ENCODE measurements at places on chromosomes 4 and X.

- no peak for DNase-seq
These were observed 654.7 kb upstream of the IGFBP7 start for GRCh38 chr4:57764856-57765255.

DNA sequence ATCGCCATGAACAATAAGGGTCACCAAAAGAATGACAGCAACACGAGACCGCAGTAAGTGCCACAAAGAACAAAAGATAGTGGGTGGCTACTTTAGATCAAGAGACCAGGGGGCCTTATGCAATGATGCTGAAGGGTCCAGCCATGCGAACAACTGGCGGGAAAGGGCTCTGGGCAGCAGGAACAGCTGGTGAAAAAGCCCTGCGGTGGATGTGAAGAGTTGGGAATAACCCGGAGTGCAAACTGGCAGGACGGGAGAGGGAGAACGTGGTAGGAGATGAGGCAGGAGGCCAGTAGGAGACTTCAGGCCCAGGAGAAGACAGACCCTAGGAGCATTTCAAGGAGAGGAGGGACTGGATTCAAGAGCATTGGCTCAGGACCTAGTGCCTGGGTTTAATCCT, 120.2 kb downstream of the AFAP1 start:
- no peak for DNase-seq

GRCh38 chr4:108166038-108166437, 2.7 kb downstream of the LEF1 start:
- DNase-seq: peak; percentile 47

- DNase-seq: no peak
These were observed 86.8 kb upstream of the ATP6AP2 start for GRCh38 chrX:40494005-40494404.

- DNase-seq: no peak
These were observed 1.2 kb downstream of the PRPS1 start for GRCh38 chrX:107629540-107629909.

GRCh38 chr4:140952717-140953116, 180.6 kb downstream of the RNF150 start:
- DNase-seq: no peak

GRCh38 chr4:87785731-87786509, 13.4 kb upstream of the IBSP start:
- DNase-seq: no peak

- DNase-seq: no peak
These were observed 196.6 kb upstream of the ETNPPL start for GRCh38 chr4:108959491-108959890.

DNA sequence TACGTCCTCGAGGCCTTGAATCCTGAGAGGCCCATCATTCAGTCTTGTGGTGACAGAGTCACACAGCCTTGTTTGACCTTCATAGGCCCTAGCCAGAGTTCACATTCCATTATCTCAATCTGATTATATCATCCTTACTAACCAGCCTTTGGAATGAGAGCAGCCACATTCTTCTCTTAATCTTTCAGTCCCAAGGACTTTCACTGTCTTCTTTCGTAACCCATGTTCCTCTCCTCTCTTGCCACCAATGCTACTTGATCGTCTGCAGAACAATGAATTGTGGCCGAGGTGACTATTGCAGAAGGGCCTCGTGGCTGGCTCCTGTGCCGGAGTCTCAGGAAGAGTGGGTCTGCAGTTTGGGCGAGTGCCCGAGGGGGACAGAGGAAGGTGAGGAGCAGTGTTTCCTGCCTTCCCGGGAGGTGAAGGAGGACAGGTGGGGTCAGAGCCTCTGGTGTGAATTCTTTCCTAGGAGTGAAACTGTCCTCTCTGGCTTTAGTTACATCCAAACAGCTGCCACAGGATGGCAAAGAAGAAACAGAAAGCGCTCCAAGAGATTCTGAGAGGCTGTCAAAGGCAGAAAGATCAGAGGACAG, 94.6 kb downstream of the LIMCH1 start:
- DNase-seq: no peak

GRCh38 chr4:28723371-28723770, 1862.7 kb downstream of the STIM2 start:
- DNase-seq: no peak

DNA sequence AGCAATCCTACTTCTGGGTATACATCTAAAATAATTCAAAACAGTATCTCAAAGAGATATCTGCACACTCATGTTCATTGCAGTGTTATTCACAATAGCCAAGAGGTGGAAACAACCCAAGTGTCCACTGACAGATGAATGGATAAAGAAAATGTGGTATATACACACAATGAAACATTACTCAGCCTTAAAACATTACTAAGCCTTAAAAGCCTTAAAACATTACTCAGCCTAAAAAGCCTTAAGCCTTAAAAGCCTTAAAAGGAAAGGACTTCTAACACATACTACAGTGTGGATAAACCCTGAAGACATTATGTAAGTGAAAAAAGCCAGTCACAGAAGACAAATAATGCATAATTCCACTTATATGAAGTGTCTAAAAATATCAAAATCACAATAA, 40.3 kb upstream of the TFDP3 start:
- DNase-seq: no peak

DNA sequence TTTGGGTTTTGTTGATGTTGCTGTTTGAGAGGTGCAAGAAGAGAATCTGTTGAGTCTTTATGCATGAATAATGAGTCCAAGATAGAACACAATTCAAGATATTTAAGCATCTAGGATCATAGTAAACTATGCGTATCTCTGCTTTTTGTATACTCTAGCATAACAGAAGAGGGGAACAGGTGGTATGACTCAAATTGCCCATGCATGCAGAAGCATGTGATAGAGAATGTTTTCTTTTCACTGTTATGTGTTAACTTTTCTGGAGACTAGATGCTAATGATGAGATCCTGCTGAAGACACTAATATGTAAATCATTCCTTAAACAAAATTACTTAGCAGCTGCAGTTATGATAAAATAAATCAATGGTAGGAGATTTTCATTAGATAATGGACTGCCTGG, 165.3 kb upstream of the FTHL17 start:
- no peak for DNase-seq

Data from stimulated activated CD4-positive, alpha-beta T cell treated with anti-CD3 and anti-CD28 coated beads, Interleukin-4, amount 100 ng/mL, for 1 hour (primary cell).